ENCODE measurements at places on chromosomes 7 and 10.

- peak; percentile 88 for DNase-seq
Observed at GRCh38 chr10:3542185-3542611, 242.8 kb downstream of the KLF6 start.

GRCh38 chr10:11106621-11107374, 89.1 kb downstream of the CELF2 start:
- no peak for DNase-seq

- peak; percentile 75 for DNase-seq
Observed at GRCh38 chr10:69439813-69440506, 11.3 kb upstream of the TSPAN15 start.

DNA sequence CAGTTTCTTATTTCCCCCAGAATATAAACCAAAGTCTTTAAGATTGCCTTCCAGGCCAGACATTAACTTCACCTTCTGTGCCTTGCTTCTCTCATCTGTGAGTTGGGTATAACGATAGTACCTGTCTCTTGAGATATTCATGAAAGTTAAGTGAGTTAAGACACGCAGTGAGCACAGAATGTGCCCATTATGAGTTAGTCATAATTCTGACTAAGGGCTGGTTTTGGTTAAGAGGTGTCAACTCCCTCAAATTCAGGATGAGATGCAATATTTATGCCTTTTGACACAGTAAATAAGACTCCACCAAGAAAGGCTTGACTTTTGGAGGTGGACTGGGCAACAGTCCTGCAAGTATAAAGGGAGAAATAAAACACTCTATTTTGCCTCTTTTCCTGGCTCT, 528.7 kb upstream of the IGFBP3 start:
- no peak for DNase-seq

- no peak for DNase-seq
Observed at GRCh38 chr7:55060636-55061022, 41.8 kb downstream of the EGFR start.

DNA sequence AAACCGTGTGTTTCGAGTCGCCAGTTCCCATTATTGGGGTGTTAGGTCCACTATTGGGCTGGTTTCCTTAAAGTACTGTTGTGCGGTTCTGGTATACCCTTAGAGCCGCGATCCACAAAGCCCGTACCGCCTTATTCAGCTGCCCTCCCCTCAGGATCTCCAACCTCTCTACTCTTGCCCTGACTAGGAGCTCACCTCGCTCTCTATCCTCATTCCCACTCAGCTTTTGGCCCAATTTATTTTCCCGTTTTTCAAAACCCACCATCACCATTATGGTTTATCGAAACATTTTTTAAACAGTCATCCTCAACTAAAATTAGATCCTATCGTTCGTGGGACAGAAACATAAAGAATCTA, 461 bp upstream of the ETV1 start:
- DNase-seq = no peak

DNA sequence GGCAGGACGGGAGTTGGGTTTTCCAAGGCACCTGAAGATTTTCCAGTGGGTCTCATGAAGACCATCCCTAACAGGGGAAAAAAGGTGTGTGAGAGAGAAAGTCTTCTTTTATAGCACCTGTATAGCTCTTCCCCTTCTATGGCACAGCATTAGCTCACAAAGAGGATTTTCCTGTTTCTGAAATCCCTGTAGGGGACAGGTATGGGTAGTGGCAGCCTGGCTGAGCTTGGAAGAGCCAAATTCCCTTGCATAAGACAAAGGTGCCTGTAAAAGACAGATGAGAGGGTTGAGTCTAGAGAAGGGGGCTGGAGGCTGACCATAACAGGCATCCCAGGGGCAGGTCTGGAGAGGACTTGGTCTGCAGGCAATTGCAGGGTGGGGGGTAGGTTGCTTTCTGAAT, 63.7 kb downstream of the COL13A1 start:
- DNase-seq = no peak

DNA sequence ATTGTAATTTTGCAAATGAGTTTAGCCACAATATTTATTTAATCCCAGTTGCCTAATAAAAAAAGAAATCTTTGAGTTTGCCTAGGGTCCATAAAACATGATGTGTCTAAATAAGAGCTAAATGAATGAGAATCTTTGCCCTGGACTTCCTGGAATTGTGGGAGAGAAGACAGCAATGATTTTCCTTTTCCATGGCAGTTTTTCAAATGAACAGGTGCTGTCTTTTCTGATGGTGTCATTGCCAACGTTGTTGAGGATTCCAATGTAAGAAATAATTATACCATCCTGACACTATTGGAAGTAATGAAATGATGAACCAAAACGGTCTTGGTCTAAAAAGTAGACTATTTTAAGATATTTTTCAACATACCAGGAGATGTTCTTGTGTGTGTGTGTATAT, 984.7 kb upstream of the CELF2 start:
- no peak for DNase-seq

GRCh38 chr10:62336404-62336803, 37.8 kb upstream of the ZNF365 start:
- DNase-seq = no peak

DNA sequence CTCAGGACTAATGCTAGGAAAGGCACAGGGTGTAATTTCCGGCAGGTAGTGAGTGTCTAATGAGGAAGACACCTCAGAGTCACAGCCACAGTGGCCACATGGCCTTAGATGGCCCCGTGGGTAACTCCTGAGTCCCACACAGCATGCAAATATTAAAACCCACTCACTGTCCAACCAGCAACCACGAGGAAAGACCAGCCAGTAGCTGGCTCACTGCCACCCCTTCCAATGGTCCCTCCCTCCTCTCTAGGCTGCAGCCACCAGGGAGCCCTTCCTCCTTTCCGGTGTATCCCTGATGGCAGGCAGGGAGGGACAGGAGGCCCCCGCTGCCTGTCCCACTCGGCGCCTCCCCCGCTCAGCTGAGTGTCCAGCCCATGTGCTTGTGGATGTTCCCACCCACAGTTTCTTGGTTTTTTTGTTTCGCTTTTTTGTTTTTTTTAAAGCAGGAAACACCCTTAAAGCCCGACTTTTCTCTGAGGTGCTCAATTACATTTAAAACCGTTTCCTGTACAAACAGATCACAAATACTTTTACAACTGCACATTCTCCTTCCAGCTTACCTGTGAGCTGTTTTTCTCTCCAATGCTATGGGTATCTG, 9.2 kb downstream of the BNIP3 start:
- no peak for DNase-seq

DNA sequence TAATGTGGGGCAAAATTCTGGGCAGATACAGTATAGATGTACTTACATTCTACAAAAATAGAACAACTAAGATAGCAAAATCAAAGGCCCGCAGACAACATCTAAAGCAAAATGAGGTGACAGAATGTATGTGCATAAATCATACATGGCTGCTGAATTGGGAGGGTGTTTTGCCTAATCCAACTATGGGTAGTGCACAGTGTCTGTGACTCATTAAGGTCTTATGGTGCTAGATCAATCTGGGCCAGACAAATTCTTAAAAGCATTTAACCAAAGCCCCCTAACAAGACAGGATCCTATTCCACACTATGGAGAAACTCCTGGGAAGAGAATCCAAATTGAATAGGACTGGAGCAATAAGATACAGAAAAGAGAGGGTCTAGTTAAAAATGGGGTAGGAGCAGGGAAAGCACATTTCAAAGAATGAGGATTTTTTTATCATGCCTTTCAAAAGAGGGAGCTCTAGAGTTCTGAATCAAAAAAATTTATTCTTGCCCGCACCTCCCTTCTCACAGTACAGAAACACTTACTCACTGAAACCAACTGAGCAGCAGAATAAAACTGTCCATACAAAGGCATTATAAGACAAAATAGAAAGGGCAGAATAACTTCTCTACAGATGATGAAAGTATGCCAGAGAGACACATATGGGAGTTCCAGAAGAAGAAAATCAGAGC, 181.3 kb downstream of the RNLS start:
- peak; percentile 16 for DNase-seq

- DNase-seq = no peak
Observed at GRCh38 chr10:124508070-124508667, 46.5 kb downstream of the LHPP start.

GRCh38 chr7:26685606-26686005, 178.8 kb downstream of the SKAP2 start:
- DNase-seq = no peak

DNA sequence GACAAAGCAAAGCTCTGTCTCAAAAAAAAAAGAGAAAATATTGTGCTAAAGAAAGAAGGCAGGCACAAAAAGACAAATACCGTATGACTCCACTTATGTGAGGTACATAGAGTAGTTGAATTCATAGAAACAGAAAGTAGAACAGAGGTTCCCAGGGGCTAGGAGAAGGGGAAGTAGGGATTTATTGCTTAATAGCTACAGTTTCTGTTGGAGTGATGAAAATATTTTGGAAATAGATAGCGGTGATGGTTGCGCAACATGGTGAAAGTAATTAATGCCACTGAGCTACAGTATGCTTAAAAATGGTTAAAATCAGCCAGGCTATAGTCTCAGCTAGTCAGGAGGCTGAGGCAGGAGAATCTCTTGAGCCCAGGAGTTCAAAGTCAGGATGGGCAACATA, 18.5 kb upstream of the NPFFR1 start:
- DNase-seq = peak; percentile 86

GRCh38 chr10:5198386-5198785, 1.7 kb downstream of the AKR1C4 start:
- no peak for DNase-seq

GRCh38 chr7:87206361-87206760, 13.2 kb downstream of the TMEM243 start:
- no peak for DNase-seq

DNA sequence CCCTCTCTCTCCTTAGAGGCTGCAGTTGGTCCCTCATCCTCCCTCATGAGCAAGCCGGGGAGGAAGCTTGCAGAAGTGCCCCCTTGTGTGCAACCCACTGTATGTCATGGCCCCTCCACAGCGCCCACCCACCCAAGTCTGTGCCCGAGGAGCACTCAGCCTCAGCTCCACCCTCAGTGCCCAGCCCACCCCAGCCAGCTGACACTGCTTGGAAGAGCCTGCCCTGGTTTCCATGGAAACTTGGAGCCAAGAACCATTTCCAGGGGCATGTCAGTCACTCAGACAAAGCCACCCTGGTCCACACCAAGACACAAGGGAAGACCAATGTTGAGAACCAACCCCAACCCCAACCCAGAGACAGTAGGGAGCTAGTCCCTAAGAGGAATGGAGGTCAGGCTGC, 79.5 kb downstream of the PAX2 start:
- no peak for DNase-seq

GRCh38 chr10:50614444-50615137, 9.2 kb downstream of the SGMS1 start:
- DNase-seq = no peak

- no peak for DNase-seq
Observed at GRCh38 chr7:114630201-114630990, 215.8 kb downstream of the FOXP2 start.

DNA sequence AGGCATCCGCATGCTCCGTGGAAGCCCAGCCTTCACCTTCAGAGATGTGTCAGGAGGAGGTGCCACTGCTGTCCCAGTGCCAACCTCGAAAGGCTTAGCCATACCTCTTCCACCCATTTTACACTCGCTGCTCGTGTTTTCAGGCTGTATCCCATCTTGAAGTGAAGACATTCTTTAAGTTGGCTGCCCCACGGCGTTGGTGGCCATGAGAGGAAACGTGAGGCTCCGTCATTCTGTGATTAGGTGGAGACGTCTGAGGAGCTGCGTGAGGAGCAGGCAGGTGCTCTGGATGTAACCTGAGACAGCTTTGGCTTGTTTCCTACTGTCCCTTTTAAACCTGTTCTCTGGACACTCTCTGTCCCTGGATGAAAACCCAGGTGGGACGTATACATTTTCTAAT, 159.9 kb upstream of the RNF32 start:
- no peak for DNase-seq

DNA sequence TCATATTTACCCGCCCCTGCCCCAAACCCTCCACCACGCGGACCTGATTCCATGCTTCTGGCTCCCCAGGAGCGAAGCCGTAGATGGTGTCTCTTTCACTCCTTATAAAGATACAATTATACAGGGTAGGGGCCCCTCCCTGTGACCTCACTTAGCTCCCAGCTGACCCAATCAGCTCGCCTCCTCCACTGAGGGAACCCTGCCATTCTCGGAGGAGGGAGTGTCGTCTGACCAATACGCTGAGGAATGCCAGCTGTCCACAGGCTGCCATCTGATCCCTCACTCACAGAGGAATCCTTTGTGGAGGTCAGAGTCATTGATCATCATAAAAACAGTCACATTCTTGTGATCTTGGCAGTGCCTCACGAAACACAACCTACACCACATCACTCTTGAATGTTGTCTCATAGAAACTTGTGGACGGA, 67.5 kb upstream of the INSIG1 start:
- DNase-seq = peak; percentile 95

- DNase-seq = no peak
Observed at GRCh38 chr7:140126435-140127034, 50.2 kb downstream of the KDM7A start.

DNA sequence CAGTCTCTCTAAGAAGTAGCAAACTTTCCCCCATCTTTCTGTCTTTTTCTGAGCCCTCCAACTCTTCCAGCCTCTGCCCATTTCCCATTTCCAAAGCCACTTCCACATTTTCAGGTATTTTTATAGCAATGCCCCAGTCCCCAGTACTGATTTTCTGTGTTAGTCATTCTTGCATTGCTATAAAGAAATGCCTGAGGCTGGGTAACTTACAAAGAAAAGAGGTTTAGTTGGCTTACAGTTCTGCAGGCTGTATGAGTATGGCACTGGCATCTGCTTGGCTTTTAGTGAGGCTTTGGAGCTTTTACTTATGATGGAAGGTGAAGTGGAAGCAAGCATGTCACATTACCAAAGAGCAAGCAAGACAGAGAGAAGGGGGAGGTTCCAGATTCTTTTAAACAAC, 17.2 kb downstream of the PLCE1 start:
- DNase-seq = no peak

- DNase-seq = peak; percentile 6
Observed at GRCh38 chr7:30503274-30504212, 1.1 kb downstream of the GGCT start.

GRCh38 chr10:78541481-78542140, 507.9 kb downstream of the RPS24 start:
- DNase-seq = no peak

DNA sequence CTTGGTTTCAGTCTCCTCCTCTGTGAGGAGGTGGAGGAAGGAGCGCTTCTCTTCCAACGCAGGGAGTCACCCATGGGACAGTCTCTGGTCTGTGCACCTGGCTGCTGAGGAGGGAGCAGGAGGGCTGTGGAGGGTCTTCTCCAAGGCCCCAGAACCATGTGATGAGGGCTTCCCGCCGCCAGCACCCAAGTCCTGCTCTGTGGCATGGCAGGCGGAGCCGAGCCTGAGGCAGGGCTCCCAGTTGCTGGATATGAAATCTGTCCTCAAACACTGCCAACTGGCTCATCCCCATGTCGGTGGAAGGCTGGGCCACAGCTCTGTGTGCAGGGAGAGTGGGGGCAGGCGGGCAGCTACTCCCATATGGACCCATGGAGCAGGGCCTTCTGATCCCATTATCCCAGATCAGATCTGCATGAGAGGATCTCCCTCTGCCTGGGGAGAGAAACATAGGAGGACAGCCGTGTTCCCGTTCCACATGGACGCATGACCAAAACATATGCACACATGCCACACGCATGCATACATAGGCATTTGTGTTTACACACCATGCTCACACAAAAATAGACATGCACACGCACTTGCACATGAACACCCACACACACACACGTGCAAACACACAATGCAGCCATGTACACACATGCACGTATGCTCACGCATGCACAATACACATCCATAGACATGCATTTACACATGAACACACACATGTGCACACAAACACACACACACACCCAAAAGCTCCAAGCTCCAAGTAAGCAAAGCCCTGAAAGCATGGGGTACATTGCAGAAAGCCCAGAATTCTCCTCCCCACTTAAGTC, 38.8 kb upstream of the EN2 start:
- no peak for DNase-seq
